Stimulated activated CD4-positive, alpha-beta T cell treated with anti-CD3 and anti-CD28 coated beads, Interleukin-4, amount 100 ng/mL, for 48 hours (primary cell): ENCODE measurements at places on chromosomes 3 and 15.

DNA sequence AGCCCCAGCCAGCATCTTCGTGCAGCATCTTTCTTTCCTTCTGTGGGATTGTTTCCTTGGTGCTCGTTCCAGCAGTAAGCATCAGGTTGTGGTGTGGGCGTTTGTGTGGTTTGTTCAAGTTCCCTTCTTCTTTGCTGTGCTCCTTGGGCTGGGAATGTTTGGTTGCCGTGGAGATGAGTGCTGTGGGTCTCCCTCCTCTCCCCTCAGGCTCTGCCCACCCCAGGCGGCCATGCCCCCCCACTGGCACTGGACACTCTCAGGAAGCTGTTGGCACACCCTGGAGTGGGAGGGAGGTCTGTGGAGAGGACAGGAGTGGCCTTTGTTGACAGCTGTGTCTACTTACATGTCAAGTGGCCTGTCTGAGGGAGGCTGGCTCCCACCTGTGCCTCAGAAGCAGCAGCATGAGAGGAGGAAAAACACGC, 46.5 kb upstream of the SACM1L start:
- no peak for DNase-seq

GRCh38 chr15:83835479-83835878, 181.6 kb downstream of the ADAMTSL3 start:
- no peak for DNase-seq

GRCh38 chr3:137525471-137525870, 238.6 kb upstream of the SOX14 start:
- no peak for DNase-seq

GRCh38 chr15:63037976-63038720, 4.4 kb upstream of the TPM1 start:
- DNase-seq, result no peak

DNA sequence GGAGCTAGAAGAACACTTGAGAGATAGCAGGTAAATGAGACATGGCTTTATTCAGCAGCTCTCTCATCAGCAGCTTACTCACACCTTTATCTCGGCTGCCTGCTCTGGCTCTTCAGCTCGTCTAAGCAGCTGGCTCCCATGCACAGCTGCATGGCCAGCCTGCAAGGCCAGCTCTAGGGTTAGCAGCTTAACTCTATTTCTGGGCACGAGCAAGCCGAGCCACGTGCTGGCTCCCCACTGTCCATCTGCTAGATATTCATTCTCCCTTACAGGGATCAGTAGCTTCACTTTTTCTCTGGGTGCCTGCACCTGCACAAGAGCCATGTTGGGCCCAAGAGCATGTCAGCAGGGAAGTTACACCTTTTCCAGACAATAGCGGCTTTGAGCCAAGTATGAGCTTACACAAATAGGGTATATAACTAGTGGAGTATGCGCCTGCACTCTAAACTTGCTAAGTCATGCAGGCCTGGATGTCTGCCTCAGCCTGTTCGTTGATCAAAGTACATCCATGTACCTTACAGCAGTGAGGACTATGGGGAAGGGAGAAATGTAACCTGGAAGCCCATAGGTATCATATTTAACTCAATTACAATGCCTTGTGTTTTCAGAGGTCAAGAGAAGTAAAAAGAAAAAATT, 174.9 kb upstream of the SNTN start:
- no peak for DNase-seq

DNA sequence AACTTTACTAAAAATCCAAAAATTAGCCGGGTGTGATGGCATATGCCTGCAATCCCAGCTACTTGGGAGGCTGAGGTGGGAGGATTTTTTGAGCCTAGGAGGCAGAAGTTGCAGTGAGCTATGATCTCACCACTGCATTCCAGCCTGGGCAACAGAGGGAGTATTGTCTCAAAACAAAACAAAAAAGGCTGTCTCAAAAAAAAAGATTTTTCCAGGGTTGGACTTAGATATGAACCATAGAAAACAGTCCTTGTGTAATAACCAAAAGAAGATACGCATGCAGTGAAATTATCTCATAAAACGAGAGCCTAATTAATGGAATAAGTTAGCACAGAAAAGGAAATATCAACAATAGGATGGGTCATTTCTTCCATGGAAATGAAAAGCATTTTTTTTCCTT, 320.4 kb upstream of the RASGRP1 start:
- DNase-seq, result no peak

- no peak for DNase-seq
Observed at GRCh38 chr3:88133711-88134263, 16.0 kb upstream of the C3orf38 start.

GRCh38 chr15:29677871-29678461, 144.3 kb downstream of the TJP1 start:
- DNase-seq, result no peak

GRCh38 chr3:43512754-43513404, 108.9 kb downstream of the ANO10 start:
- no peak for DNase-seq

DNA sequence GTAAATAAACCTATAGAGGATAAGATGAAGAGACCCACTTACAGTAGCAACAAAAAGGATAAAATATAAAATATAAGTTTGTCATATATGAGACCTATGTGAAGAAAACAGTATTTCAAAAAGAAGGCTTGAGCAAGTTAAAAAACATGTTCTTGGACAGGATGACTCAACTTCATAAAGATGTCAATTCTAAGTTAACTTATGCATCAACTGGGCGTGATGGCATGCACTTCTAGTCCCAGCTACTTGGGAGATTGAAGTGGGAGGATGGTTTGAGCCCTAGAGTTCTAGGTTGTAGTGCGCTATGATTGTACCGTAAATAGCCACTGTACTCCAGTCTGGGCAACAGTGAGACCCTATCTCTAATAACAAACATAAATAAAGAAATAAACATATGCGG, 59.7 kb downstream of the PDCD6IP start:
- no peak for DNase-seq

GRCh38 chr3:116614795-116615362, 94.7 kb upstream of the TUSC7 start:
- no peak for DNase-seq

GRCh38 chr15:50544368-50544767, 2.1 kb downstream of the USP50 start:
- no peak for DNase-seq

GRCh38 chr3:31721676-31722075, 189.0 kb downstream of the STT3B start:
- no peak for DNase-seq

DNA sequence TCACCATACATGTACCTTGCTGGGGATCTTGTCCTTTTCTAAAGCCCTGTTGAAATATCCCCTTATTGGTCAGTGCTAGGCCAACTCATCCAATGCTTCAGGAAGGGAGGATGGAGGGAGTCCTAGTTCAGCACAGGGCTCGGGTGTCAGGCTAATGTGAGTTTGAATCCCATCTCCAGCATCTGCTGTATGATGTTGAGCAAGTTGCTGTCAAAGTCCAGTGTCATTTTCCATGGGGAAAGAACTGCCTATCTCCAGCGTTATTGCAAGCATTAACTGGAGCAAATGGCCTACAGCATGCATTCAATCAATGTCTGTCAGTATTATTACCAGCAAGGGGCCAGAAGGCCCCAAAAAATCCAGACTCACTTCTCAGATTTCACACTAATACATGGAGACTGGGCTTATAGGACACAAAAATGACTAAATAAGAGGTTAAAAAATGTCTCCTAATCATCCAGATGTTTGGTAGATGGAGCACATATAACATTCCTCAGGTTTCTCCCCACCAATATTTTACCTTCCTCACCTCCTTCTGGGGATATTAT, 40.8 kb downstream of the SRGAP3 start:
- no peak for DNase-seq

DNA sequence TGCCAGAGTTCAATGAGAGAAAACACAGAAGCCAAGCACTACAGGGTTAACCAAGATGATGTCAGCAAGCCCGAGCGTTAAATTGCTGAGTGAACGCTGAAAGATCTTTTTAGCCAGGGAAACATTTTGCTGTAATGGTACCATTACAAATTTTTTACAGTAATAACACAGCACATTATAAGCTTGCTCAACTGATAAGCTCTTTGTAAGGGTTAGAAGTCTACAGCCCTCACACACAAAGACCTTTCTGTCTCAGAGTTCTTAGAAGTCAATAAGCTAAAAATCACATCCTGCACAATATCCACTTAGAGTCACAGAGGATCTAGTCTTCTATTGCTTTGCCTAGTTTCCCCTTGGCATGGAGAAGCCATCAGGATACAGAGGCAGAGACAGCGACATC, 29.9 kb downstream of the CHSY1 start:
- DNase-seq, result no peak

- DNase-seq, result no peak
Observed at GRCh38 chr3:153967260-153967659, 153.9 kb upstream of the ARHGEF26 start.

DNA sequence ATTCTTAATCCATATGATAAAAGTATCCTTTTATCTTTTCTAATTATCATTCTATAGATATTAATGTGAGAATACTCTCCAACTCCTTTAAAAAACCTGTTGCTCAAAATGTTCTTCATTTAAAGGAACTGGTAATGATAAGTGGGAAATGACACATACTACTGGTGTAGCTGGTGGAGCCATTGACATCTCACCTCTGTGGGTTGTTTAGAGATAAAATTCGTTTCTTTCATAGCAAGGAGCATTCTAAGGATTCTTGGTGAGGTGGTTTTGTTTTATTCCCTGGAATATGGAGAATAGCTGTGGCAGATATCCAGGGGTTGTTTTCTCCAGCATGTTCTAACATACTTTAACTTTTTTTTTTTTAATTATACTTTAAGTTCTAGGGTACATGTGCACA, 299.8 kb upstream of the THBS1 start:
- DNase-seq, result no peak

GRCh38 chr3:139522421-139522820, 17.1 kb downstream of the RBP1 start:
- DNase-seq, result no peak

DNA sequence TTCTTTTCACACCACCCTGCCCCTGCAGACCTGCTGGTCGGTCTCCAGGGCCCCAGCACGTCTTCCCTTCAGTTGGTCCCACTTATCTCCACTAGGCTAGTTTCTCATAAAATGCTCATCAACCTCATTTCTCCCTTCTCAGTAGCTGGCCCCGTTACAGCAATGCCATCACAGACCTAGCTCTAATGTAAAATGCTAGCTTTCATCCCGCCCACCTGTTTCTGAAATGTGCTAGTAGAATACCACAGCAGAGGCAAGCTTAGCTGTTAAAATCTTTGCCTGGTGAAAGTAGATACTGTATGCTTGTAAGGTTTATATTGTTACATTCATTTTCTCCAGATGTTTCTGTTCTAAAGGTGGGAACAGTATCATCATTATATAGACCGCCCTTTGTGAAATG, 13.1 kb downstream of the MKRN2OS start:
- no peak for DNase-seq

GRCh38 chr15:60408463-60408981, 10.7 kb upstream of the ANXA2 start:
- no peak for DNase-seq

DNA sequence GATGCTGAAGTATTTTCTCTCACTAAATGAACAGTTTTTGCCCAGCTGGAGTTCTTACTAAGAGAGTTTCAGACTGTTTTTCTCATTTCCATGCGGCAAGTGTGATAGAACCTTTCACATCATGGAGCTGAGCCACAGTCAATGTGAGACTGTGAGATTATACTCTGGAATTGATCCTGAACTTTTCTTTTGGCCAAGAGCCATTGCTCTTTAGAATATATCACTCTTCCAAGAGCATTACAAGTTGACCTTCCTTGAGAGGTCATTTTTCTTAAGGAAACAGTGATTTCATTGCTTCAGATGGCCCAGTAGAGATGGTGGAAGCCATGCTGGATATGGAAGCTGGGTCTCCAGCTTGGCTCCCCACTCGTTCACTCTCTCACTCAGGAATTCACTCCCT, 212.9 kb upstream of the UMPS start:
- no peak for DNase-seq

DNA sequence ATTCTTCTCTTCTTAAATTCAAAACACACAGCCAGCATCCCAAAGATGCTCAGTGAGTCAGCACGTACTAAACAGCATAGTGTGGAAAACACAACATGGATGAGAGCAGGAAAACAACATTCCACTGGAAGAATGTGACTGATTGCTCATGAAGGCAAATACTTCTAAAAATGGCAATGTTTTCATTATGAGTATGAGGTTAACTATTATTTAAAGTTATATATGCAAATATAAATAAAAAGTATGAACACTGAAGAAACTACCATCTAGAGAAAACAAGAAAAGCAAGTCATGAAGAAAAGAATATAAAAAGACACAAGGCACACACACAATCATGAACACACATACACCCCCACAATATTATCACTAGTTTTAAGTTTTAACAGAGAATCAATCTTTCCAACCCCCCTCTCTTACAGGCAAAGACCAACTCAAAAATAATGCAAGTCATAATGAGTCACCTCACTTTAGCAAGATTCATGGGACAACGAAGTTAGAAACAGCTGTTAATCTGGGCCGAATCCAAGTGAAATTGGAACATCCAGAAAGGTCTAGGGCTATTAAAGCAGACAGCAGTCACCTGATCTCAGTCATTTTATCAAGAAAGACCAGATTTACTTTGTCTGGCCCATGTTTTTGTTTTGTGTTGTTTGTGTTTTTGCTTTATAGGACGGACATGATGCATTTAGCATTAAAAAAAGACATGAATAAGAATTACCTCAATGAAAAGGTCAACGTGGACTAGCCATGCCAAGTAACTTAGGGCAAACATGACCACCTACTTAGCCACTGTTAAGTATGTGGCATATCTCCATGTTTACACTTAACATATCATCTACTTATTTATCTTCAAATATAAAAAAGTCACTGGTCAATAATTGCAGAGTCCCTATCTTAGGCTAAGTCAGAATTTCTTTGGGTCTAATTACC, 18.1 kb downstream of the GBE1 start:
- no peak for DNase-seq

GRCh38 chr3:139529662-139530061, 9.9 kb downstream of the RBP1 start:
- no peak for DNase-seq
